ACHN (cell line): ENCODE measurements at places on chromosomes 6 and 20.

DNA sequence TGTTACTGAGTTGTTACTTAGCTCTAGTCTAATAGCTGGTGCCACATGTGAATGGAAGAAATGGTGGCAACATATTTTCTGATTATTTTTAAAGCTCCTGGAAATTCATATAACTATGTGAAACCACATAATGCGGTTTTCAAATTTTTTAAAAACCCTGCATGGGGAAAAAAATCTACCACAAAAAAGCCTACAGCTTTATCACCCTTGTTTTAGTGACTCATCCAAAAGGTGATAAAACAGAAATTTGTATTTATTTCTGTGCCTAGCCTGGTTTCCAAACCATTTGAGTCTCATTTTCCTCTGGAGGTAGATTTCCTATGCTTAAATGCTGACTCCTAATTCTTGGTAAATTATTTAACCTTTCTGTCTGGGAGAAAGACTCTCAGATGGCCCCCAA, 5.4 kb upstream of the FBXO30 start:
- no peak for DNase-seq

DNA sequence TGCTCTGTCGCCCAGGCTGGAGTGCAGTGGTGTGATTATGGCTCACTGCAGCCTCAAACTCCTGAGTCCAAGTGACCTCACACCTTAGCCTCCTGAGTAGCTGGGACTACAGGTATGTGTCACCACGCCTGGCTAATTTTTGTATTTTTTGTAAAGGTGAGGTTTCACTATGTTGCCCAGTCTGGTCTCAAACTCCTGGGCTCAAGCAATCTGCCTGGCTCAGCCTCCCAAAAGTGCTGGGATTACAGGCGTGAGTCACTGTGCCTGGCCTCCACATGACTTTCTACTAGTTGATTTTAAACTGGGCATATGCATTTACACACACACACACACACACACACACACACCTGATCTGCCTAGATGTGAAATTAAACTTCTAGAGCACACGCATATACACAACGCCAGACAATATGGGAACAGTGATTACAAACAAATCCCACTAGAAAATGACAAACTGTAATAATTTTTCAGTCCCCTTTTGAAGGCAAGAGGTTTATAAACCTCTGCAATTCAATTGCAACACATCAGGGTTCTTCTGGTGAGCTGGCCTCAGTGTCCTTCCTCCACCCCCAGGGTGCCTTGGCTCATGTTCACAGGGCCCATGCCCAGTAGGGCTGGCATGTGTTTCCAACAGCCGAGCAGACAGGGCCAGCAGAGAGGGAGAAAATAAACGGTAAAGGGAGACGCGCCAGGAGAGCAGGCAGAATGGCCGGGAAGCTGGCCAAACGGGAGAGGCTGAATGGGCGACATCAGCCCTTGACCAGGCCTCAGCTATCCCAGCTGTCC, 31.2 kb downstream of the PARD6B start:
- DNase-seq = peak; percentile 72

DNA sequence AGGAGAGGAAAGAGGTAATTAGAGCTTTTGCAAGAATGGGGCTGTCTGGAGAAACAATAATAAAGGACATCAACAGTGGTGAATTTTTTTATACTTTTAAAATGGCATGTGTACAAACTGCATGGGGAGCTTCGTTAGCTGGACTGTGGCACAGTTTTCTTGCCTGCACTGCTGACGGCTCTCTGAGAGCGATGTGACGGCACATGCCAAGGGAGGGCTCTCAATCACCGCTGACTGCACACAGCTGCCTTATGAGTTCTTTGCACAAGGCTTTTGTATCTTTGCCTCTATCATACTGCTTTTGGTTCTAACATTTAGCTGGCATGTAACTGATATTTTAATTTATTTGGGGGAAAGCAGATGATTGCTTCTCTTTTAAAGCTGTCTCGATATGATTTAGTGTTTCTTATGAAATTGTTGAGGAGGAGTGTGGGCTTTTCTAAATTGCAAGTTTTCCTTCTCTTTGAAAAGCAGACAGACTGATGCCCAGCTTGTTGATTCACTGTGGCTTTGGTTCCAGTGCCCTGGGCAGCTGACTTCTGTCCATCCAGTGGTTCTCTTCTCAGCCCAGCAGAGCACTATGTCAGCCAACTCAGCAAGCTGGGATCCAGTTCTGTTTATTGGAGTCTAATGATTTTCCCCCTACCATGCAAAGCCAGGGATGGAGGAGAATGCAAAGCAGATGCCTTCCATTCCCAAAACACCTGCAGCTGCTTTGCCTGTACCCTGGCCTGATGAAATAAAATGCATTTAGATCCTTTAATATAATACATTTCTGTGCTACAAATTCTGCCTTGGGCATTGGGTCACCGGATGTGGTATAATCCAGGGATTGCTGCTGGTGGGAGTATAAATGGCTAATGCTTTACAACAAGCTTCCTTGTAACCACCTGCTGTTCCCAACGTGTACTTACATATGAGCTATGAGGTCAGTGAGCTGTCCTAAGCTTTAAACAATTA, 323.9 kb downstream of the ZFAND3 start:
- DNase-seq = no peak

DNA sequence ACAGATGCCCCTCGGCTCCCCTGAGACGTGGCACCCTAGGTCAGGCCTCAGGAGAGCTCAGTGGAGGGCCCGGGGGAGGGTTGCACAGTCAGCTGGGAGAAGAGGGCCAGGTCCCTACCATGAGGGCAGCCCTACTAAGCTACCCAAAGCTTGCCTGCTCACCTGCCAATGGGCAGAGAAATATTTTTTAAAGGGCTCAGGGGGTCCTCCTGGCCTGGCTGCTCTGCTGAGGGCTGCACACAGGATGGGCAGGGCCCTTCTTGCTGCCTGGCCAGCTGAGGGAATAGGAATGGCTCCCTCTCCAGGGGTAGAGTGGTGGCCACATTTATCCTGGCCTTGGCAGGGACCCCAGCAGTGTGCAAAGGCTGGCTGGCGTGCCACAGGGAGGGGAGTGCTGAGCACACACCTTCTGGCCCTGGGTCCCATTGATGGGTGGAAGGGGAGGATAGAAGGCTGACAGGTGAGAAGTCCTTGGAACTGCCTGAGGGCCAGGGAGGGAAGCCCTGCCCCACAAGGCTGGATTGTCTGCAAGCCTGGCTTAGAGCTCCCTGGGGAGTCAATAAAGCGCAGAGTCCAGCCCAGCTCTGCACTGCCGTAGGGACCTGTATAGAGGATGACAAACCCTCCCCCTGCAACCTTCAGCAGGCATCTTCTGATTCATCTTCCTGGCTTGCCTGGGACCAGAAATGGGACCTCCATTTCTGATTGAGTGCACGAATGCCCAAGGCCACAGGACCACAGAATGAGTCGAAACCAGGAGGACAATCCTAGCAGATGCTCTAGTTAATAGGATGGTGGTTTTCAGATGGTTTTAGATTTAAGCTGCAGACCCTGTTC, 62.1 kb downstream of the NOL4L start:
- DNase-seq = no peak

- no peak for DNase-seq
Observed at GRCh38 chr6:38438097-38438496, 201.6 kb downstream of the BTBD9 start.

DNA sequence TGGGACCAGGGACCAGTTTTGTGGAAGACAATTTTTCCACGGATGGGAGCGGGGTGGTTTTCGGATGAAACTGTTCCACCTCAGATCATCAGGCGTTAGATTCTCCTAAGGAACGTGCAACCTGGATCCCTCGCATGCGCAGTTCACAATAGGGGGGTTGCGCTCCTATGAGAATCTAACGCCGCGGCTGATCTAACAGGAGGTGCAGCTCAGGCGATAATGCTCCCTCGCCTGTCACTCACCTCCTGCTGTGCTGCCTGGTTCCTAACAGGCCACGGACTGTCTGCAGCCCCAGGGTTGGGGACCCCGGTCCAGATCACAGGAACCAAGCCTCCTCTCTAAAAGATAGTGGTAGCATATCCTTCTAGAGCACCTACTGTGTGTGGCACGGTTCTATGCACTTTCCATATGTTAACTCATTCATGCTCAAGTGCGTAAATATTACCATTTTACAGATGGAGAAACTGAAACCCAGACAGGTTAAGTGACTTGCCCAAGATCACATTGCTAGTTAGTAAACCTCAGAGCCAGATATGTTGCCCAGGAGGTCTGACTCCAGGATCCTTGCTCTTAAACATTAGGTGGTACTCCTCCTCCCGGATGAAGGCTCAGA, 25.3 kb downstream of the SPDEF start:
- no peak for DNase-seq

DNA sequence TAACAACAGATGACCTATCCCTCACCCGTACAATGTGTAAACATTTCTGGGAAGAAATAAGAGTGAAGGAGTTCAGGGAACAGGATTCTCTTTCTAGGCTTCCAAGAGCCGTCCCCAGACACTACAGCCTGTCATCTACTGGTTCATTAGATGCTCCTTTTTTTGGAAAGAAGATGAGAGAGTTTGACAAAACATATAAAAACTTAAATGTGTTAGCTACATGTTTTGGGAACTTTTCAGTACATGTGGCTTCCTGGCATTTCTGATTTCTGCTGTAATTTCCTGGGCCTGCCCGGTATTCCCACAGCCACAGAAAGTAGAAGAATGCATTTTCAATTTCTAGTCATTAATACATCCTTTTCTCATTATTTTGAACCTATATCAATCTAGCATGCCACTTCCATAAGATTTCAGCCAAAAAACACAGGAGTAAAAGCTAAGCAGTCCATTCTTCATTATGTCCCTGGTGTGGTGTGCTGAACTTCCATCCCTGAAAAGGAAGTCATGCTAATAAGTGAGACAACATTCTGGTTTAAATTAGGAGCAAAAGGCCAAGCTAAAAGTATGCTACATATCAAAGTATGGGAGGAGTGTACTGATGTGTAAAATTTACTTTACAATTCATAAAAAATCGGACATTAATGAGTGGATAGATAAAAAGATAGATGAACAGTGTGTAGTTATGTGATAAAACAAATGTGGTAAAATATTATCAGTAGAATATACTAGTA, 198.2 kb downstream of the WDR27 start:
- no peak for DNase-seq

DNA sequence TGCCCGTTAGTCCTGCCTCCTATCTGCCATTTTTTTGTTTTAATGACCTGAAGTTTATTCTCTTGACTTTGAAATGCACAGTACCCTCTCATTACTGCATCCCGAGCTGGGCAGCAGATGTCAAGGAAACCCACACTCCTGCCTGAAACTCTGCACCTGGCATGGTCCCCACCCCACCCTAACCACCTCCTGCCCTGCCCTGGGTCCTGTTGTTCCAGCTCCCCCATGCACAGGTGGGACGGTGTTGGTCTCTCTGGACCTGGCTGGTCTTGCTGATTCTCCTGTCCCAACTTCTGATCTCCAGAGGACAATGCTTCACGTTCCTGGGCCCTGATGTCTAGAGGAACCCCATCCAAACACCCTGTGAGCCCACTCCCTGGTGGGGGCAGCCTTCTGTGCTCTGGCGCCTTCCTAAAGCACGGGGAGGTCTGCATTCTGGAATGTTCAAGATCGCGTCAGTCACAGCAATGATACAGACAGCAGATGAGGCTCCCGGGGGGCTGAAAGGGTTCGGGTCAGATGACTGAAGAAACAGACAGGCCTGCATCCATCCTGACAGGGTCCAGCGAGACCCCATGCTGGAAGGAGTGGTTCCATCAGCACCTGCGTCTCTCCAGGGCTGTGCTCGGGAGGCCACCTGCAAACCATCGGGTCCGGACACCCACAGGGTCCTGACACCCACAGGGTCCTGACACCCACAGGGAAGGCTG, 73.6 kb downstream of the ERMARD start:
- DNase-seq = no peak

DNA sequence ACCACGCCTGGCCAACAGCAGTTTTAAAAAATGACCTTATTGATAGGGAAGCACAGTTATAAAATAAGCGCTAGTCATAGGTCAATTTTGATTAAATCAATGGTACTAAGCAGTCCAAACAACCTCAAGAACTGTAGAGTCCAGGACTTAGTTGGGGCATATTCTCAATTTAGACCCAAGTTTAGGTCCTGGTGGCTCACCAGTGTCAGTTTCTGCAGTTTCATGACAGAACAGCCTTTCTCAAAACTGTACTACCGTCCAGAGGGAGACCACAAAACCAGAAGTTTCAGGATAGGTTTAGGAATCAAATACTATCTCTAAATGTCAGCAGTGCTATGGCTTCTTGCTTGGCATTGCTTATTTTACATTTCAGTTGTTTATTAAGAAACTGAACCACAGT, 39.1 kb downstream of the LHFPL5 start:
- no peak for DNase-seq

GRCh38 chr6:17276766-17277165, 4.4 kb upstream of the RBM24 start:
- no peak for DNase-seq

DNA sequence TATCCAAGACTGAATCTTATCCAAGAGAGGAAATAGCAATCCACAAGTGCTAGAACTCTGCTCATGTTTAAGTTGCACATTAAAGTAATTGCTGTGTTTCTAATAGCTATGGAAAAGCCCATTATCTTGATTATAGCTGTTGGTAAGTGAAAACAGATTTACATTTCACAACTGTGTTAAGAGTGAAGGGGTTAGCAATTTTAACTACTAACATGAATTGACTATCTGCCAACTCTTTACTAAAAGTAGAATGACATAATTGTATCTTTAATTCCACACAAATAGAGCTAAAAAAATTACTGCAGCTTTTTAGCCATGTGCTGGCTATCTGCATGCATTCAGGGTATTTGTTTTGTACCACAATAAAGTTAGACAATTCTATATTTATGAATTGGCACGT, 277.9 kb upstream of the IRAK1BP1 start:
- DNase-seq = no peak

- no peak for DNase-seq
Observed at GRCh38 chr20:20606050-20606449, 106.4 kb downstream of the RALGAPA2 start.

GRCh38 chr6:150177952-150178520, 35.2 kb downstream of the PPP1R14C start:
- peak; percentile 79 for DNase-seq

DNA sequence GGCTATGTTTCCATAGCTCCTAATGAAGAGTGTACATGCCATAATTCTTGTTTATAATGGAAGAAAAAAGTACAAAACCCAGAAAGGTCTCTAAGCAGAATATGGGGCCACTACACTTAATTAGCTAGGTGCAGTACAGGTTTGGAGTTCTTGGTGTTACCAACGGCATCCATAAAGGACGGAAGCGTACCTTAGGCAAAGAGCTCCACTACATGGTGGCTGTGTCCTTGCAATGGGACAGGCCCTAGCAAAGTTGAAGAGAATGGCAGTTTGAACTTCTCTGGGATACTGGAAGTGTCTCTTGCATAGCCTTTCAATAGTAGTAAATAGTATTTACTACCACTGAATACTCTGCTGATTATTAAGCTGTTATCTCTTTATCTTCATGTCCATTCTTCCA, 371.7 kb upstream of the MMS22L start:
- no peak for DNase-seq

GRCh38 chr6:130020073-130020906, 1.9 kb downstream of the L3MBTL3 start:
- DNase-seq = peak; percentile 7
